NCI-H1694 treated with DMSO at 0.1 percent for 48 hours (cell line): ENCODE measurements at places on chromosomes 11 and 22.

- DNase-seq: no peak
These were observed 10.0 kb downstream of the UPB1 start for GRCh38 chr22:24504956-24505736.

DNA sequence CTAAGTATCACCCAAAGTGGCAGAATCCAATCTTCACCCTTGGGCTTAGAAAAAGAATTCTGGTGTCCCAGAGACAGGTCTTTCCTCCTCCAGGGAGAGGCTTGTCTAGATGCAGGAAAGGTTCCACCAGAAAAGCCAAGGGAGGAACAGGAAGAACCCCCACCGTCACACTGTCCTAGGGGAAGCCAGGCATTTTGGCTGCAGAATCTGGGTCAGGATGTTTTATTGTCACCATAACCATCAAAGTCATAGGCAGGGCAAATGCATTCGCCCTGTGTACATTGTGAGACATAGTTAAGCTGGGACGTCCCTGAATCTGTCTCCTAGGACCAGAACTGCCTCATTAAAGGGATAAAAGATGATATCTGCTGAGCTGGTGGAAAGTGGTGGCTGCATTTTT, 590.5 kb downstream of the OPCML start:
- no peak for DNase-seq

DNA sequence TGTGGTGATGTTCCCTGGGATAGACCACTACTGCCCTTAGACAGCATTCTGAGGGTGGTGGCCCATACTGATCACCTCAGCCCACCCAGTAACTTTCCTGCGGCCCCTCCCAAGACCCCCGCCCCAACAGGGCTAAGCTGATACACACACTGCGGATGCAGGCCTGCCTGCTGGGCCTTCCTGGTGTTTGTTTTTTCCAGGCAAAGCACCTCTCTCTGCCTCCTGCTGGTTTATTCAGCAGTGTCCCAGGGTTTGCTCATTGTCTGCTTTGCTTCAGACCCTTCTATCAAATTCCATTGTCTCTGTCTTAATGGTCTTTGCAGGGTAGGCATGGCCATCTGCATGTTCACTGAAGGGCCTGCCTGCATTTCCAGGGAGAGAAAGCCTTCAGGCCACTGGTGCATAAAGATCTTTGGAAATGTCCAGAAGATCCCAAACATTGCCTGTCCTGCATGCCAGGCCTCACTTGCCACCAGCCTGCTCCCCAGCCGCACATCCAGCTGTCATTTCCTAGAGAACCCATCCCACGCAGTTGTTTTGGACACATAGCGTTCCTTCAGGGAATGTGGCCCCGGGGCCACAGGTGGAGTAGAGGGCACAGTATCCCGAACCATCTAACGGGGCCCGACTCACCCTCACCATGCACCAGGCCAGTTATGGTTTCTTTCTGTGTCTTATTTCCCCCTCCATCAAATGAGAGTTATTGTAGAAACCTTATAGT, 50.2 kb downstream of the BCR start:
- DNase-seq: no peak

- no peak for DNase-seq
These were observed 3.5 kb downstream of the KCNJ5 start for GRCh38 chr11:128894685-128895084.

- no peak for DNase-seq
These were observed 2.2 kb downstream of the RNF185 start for GRCh38 chr22:31162015-31162765.

GRCh38 chr11:125180413-125181305, 16.1 kb downstream of the PKNOX2 start:
- DNase-seq: no peak

- no peak for DNase-seq
These were observed 5.4 kb downstream of the DAGLA start for GRCh38 chr11:61685617-61685967.

GRCh38 chr22:50399751-50400331, 56.7 kb downstream of the PPP6R2 start:
- no peak for DNase-seq

GRCh38 chr11:32029721-32030120, 61.2 kb upstream of the RCN1 start:
- DNase-seq: no peak

DNA sequence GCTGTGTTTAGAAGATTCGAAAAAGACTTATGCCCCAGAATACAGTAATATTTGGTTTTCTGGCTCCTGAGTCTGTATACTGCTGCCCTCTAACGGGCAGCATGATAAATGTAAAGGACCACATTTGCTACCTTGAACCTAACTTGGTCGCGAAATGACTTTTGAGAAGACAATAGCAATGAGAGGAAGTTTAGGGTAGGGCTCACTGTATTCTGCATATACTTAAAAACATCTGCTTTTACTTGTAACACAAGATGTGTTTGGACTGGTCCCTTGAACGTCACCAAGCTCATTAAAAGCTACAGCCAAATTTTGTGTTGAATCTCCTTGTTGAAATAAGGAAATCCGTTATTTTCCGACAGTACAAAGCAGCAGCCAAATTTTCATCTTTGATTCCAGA, 309.1 kb downstream of the SWAP70 start:
- peak; percentile 32 for DNase-seq

DNA sequence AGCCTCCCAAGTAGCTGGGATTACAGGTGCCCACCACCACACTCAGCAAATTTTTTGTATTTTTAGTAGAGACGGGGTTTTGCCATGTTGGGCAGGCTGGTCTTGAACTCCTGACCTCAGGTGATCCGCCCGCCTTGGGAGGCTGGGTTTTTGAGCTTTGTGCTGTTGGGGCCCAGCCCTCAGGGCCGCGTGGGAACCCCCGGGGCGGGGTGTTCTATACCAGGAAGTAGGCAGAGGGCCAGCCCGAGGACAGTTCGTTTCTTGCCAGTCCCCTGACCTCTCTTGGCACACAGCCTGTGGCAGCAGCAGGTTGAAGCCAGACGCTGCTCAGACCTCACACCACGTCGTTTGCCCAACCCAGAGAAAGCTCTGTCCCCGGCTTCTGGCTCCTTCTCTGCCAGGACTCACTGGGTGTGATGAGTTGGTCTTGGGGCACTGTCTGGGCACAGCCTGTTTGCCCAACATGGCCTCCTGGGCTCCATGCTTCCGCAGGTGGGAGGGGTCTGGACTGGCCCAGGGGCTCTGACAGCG, 24.9 kb upstream of the CHKA start:
- DNase-seq: no peak

- no peak for DNase-seq
These were observed 10.4 kb downstream of the OR51T1 start for GRCh38 chr11:4891996-4892640.

DNA sequence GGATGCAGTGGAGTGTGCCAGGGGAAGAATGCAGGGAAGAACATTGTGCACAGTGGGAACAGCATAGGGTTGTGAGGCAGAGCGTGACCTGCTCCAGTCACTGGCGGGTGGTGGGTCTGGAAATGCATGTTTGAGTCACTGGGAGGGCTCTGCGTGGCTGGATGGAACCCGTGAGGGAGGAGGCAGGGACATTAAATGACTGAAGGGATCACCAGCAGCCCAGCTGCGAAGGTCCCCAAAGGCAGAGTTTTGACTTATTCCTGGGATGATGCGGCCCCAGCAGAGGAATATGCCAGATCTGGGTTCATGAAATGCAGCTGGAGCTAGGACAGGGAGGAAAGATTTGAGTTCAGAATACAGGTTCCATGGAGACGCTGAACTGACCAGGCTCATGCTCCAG, 104.0 kb upstream of the FGF3 start:
- no peak for DNase-seq

DNA sequence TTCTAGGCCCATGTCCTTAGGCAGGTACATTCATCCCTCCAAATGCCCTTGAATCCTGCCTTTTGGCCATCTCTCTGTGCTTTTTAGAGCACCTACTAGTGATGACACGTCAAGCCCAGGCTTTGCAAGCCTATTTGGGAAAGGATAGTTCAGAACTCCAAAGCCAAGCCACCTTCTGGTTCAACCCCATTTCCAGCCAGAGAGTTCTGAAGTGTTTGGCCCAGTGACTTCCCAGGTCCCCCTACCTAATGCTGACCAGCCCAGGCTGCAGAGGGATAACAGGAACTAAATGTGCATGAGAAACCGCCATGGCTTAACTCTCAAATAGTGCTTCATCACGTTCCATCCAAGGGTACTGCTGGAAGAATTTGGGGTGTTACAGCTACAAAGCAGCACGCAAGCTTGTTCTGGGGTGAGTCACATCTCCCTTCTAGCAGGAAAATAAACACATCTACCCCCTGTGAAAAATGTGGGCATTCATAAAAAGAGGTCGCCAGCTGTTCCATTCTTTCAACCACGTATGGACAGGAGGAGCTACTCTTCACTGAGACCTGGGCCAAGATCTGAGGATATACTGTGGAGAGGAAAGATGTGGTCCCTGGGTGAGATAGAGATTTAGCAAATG, 2.0 kb upstream of the FXYD6 start:
- no peak for DNase-seq

GRCh38 chr11:72084965-72085364, 4.3 kb downstream of the LRRC51 start:
- peak; percentile 74 for DNase-seq

DNA sequence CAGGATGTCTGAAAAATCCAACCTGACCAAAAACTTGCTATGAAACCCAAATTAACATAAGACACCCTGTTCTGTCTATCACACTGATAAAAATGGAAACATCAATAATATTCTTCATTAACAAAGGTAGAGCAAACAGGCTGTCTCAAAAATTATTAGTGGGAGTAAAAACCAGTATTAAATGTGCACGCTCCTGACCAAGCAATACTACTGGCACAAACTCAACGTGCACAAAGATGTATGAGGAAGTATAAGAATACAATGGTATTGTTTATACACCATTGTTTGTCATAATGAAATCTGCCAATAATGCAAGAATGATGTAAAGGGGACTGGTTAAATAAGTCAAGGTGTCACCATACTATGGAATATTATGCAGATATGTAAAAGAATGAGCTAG, 288.5 kb downstream of the MN1 start:
- DNase-seq: no peak

- no peak for DNase-seq
These were observed 8.2 kb downstream of the MMP8 start for GRCh38 chr11:102716527-102716926.

DNA sequence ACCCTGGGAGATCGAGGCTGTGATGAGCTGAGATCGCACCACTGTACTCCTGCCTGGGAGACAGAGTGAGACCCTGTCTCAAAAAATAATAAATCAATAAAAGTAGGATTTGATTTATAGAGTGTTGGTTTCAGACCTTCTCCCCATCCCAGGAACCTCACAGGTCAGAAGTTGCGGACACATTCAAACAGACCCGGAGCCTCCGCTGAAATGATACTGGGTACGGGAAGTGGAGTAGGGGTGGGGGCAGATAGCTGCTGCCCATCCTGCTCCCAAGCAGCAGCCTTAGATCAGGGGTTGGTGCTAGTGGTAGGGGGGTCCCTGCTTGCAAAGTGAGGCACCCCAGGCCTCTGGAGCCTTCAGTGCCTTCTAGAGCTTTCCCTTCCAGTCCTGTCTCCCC, 7.8 kb downstream of the PRDM11 start:
- DNase-seq: no peak

DNA sequence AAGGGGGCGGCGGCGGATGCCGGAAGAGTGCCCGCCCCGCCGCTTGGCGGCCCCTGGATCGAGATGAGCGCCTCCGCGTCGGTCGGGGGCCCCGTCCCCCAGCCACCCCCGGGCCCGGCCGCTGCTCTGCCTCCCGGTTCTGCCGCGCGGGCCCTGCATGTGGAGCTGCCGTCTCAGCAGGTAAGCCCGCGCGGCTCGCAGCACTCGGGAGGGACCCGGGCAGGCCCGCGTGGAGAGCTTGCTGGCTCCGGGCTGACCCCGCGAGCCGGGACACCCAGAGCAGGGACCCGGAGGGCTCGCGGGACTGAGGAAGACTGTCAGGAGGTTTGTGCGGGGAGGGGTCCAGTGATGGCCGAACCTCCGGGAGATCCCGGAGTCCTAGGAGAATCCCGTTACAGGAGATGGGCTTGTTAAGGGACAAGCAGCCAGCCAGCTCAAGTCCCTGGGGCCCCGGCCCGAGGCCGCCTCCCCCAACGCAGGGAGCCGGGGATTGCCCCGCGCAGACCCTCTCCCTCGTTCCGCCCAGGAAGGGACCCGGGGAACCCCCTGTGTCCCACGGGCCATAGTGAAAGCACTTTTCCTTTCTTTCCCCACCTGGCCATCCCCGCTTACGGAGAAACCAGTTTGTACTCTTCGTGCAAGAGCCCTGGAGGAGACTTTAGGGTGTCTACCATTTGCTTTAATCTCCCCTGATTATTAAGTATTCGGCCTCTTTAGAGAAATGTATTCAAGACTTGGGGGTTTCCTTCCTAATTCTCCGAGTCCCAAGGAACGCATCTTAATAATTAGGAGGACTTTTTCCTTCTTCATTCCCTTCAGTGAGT, 547 bp downstream of the UVRAG start:
- no peak for DNase-seq

GRCh38 chr11:95296621-95297025, 65.6 kb upstream of the SESN3 start:
- DNase-seq: no peak

DNA sequence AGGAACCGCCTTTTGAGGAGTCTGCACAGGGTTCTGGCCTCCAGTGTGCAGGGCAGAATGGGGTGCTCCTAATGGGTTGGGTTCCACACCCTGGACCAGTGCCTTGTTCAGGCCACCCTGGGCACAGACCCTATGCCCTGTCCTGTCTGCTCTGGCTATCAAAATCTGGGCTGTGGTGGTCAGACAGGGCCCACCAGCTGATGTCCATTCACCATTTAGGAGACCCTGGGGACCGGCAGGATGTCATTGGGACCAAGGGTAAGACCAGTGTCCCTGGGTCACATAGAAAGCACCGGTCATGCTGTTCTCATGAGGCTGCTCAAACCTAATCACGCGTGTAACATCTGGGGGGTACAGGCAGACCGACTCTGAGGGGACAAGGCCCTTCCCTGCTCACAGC, 37.3 kb downstream of the PARVG start:
- DNase-seq: no peak
